Stimulated activated CD8-positive, alpha-beta memory T cell treated with anti-CD3 and anti-CD28 coated beads, Interleukin-15, amount 100 ng/mL, for 1 hour (primary cell): ENCODE measurements at places on chromosomes 6 and 20.

DNA sequence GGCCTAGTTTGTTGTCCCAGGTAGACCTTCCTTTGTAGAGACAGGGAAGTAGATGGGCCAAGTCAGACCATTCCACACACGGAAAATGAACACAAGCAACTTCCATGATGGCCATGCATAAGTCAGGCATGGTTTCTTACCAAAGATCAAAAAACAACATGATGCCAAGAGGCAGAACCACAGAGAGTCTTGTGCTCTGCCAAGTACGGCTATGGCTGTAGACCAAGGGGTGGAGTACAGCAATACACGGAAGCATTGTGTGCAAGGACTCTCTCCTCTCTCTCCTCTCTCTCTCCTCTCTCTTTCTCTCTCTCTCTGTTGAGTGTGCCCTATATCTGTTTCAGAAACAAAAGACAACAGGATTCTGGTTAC, 4.8 kb upstream of the DUSP22 start:
- no peak for DNase-seq

DNA sequence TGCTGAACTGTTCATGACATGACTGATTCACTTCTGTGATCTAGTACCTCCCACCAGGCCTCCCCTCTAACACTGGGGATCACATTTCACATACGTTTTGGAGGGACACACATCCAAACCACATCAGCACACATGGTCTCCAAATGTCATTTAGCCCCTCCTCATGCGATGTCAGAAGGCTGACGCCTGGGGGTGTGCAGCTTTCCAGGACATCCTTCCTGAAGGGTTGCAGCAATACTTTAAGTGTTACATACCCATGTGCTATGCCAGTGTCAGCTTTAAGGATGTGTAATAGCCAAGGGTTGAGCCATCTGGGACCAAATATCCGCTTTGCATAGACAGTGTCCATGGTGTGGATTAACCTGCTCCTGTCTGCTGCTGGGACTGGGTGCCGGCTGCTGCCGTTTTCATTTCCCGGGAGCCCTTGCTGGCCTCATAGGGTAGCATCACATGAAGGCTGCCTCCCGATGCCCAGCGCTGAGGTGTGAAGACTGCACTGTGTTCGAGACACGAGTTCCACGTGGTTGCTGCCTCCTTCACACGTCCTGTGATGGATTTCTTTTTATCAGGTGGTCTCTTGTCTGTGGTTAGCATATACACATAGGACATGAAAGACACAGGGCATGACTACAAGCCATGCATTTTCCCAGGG, 219.0 kb downstream of the THBS2 start:
- DNase-seq, result no peak

DNA sequence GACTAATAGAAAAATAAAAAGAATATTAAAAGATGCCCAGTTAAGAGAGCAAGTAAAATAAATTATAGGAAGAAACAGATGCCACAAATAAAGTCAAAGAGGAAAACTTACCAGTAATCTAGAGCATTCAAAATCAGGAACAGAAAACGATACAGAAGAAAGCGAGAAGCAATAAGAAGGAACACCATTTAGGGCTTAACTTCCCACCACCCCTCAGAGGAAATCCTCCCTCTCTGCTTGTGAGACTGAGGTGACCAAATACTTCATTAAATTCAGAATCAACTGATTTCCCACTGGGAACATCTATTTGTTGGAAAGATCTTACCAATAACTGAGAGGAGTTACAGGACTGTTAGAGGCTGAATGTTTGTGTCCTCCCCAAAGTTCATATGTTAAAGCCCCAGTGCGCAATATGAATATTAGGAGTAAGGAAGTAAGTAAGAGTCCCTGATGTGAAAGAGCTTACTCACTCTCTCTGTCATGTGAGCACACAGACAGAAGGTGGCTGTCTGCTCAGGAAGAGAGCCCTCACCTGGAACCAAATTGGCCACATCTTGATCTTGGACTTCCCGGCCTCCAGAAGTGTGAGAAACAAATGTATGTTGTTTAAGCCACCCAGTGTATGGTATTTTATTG, 19.5 kb downstream of the KATNA1 start:
- no peak for DNase-seq

DNA sequence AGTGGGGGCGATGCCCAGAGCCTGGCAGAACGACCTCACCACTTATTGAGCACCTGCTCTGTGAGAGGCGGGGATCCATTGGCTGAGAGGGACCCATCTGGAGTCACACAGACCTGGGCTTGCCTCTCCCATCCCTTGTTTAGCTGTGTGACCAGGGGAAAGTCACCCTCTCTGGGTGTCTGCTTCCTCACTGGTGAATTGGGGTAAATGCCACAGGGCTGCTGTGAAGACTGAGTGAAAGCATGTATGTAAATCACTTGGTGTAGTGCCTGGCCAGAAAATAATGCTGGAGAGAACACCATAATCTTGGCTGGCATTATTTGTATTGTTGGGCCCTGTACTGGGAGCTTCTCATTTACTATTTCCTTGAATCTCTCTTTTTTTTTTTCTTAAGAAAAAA, 83.4 kb upstream of the PRL start:
- no peak for DNase-seq

DNA sequence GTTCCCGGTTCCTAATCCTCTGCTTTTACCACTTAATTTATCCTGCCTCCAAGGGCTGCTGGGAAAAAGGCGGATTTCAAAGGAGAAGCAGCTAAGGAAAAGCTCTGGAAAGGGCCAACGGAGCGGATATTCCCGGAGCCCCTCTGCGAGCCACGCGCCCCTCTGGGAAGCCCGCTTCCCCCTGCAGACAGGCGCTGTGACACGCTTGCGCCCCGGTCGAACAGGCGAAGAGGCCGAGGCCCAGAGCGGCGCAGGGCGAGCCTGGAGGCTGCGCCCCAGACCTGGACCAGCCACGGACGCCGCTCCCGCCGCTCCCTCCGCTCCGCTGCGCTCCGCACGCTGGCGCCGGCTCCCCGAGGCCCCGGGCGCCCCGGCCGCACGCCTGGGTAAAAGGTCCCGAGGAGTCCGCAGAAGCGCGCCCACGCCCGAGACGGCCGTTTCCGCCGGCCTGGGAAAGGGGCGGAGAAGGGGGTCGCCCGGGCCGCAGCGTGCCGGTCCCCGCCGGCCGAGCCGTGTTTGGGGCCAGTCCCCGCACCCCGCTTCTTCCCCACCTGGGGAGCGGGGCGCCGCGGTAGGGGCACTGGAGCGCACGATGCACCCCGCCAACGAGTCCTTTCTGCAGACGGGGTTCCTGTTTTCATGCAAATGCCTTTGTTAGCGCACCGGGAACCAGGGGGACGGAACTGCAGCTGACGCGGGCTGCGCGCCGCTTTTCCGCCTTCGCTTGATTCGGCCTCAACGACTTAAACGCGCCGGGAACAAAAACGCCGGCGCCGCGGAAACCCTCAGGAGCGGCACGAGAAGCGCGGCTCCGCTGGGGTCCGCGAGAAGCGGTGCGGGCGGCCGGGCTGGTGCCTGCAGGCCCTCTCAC, 91.9 kb upstream of the SIRPA start:
- DNase-seq, result no peak

DNA sequence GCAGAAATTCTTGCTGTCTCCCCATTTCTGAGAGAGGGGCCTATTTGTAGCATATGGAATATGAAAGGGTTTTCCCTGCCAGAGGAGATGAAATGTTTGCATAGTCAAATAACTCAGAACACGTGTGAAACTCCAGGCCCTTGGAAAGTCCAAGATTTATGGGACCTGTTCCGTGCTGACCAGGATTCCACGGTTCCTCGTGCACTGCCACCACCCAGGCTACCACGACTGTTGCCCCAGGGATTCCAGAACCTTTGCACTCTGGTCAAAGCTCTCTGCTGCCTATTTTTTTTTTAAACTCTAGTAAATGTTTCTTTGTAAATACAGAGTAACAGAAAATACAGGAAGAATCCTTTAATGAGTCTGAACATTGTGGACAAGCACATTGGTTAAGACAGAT, 35.0 kb downstream of the MYLK4 start:
- DNase-seq, result no peak

DNA sequence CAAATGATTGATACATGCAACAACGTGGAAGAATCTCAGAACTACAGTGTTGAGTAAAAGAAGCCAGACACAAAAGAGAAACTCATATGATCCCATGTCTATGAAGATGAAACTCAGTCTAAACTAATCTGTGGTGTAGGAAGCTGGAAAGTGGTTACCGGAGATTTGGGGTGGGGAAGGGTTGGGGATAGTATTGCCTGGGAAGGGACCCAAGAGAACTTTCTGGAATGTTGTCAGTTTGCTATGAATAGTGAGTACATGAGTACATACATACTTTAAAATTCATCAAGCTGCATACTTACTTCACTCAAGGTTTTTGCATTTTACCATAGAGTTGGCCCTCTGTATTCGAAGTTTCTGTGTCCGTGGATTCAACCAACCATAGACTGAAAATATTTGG, 106.0 kb downstream of the SAMD5 start:
- DNase-seq, result no peak

DNA sequence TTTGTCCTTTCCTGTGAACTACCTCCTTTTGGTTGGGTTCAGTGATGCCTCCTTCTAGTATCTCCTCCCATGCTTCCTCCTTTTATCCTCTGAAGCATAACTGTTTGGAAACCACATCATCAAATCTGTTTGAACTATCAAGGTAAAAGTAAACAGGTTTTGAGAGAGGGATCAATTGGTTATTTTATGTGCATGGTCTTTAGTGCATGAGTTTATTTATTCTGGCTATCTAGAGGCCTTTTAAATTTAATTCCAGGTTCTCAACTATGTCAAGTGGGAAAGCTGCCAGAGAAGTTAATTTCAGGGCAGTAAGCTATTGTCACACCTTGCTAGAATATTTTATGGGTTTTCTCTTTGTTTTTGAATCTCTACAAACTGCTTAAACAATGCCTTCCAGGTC, 54.1 kb downstream of the WASF1 start:
- DNase-seq, result no peak

DNA sequence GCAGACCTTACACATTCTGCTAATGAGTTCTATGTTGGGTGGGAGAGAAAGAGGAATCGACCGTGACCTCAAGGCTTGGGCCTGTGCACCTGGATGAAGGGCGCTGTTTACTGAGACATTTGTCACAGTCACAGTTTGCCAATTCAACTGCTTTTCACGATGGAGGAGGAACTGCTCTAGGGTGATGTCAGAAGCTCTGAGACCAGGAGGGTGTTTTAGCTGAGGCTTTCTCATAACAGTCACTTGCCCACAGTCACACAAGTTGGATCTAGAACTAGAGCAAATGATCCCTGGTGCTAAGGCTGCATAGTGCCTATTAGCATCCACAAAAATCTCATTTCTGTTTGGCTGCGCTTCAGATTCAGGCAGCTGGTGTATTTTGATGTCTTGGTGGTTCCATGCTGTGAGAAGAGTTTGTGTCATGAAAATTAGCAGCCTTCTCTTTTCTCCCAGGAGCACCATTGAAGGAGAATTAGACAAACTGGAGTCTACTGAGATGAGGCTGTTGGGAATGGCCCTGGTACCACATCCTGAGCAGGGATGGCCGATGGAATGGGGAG, 83.3 kb upstream of the TGM3 start:
- no peak for DNase-seq

DNA sequence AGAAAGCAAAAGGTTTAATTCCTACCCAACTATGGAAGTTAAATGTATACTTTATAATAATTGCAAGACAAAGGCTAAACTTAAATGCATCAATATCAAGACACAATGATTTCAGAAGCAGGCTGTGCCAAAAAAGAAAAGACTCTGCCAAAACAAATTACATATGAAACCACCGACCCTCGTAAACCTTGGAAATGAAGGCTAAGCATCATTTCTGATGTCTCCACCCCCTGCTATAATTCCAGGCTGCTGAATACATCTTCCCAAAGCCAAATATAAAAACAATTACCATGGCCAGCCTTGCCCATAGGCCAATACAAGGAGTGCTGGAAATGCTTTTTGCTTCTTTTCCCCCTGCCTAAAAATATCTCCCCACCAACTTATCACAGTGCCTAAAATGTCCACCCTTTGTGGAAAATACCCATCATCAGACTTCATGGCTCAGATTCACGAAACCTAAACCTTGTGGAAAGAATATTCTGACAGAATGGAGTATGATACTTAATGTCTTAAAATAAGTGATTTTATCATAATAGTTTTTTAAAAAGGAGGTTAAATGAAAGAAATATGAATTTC, 37.4 kb downstream of the RCAN2 start:
- no peak for DNase-seq

DNA sequence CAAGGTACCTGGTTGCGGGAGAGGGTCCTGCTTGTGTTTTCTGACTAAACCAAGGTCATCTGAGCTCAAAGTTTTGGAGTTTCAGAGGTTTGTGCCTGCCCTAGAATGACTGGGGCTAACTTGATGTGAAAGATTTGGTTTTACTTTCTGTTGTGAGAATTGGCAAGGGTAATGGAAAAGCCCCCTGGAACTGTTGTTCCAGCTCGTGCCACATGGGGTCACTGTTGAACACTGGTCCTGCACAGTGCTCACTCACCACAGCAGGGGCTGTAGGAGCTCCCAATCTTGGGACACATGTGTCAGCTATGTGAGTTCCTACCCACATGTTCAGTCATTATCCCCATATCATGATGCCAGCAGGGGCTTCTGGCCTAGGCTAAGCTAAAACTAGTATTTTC, 6.5 kb downstream of the TGM6 start:
- peak; percentile 4 for DNase-seq

DNA sequence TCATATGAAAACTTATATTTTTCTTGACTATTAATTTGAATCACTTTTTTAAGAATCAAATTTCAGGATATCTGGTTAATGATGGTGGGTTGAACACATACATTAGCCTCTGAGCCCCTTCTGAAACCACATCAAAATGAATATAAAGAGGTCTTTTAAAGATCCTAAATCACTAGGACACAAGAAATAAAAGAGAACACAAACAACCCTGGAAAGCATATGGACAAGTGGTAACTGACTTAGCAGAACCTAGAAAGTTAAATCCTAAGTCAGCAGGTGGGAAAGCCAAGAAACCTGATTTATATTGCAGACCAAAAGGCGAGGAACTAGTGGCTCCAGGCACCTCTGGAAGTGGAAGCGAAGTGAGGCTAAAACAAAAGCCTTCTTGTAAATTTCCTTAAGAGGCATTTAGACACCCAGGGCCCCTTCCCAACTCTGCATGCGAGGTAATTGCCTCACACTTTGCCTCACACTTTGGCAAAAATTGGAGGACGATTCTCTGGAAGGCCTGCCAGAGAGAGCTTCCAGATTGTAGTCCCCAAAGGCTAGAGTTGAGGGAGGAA, 293.9 kb downstream of the KHDC1L start:
- no peak for DNase-seq

GRCh38 chr6:137486416-137486815, 7.8 kb downstream of the OLIG3 start:
- DNase-seq, result no peak

GRCh38 chr6:104312851-104313250, 546.9 kb downstream of the HACE1 start:
- no peak for DNase-seq

GRCh38 chr6:41713159-41713649, 22.2 kb downstream of the TFEB start:
- DNase-seq, result no peak

GRCh38 chr6:14502551-14502950, 385.0 kb downstream of the CD83 start:
- no peak for DNase-seq

GRCh38 chr20:44388466-44389023, 33.0 kb downstream of the HNF4A start:
- DNase-seq, result peak; percentile 44

GRCh38 chr6:9540126-9540525, 874.7 kb downstream of the TFAP2A start:
- DNase-seq, result no peak
